ENCODE measurements at places on chromosomes 16 and 17.

- no peak for DNase-seq
Measured at GRCh38 chr16:72979974-72980373, 68.0 kb downstream of the ZFHX3 start.

GRCh38 chr16:29830774-29831173 is 10.5 kb downstream of the MVP start:
- no peak for DNase-seq

DNA sequence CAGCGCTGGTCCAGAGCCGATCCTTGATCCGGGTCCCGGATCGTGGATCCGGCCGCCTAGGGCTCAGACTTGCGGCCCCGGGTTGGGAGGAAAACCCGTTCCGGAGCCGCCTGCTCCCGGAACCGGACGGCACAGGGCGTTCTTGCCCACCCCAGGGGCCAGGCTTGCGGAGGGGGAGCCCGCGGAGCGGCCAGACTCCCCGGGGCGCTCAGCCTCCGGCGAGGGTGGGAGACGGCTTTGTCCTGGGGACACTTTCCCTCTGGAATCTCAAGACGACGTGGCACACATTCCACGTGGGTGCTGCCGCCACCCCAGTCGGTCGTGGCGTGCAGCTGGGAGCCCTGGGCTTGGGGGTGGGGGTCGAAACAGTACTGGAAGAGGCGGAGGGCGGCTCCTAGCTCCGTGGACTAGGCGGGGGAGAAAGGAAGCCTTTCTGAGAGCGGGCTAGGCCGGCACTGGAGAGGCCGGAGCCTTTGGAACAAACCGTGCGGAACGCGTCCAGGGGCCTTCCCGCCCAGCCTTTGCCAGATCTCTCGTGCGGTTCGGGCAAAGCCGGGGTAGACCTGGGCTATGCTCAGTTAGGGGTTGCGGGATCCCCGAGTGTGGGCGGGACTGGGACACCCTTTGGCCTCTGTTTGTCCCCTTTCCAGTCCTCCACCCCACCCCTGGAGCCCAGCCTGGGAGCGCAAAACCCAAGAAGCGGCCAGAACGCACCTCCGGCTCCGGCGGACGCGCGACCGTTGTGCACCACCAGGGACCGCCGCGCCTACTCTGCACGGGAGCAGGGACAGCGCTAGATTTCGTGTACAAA is 26.5 kb downstream of the SREBF1 start:
- DNase-seq: peak; percentile 80

DNA sequence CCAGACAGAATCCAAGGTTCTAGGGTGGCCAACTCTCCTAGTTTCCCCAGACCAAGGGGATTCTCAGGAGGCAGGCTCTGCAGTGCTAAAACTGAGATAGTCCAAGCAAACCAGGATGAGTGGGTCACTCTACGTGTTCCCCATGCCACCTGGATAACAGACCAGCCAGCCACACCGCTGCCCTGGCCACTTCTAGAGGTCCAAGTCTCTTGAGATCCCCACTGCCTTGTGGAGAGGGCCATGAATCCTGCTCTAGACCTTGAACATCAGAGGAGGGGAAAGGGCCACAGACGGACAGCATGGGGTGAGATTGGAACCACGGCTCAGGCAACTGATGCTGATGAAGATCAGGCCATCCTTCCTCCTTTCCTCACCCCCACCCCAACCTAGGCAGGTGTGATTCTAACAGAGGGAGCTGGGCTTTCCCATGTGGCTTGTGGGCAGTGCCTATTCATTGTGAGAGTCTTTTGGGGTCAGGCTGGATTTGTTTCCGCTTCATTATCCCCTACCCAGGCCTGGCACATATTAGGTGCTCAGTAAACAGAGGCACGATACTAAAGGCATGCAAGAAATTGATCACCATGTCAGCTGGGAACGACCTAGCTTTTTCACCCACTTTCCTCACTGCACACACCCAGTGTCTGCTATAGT is 16.8 kb upstream of the TVP23A start:
- DNase-seq: no peak

DNA sequence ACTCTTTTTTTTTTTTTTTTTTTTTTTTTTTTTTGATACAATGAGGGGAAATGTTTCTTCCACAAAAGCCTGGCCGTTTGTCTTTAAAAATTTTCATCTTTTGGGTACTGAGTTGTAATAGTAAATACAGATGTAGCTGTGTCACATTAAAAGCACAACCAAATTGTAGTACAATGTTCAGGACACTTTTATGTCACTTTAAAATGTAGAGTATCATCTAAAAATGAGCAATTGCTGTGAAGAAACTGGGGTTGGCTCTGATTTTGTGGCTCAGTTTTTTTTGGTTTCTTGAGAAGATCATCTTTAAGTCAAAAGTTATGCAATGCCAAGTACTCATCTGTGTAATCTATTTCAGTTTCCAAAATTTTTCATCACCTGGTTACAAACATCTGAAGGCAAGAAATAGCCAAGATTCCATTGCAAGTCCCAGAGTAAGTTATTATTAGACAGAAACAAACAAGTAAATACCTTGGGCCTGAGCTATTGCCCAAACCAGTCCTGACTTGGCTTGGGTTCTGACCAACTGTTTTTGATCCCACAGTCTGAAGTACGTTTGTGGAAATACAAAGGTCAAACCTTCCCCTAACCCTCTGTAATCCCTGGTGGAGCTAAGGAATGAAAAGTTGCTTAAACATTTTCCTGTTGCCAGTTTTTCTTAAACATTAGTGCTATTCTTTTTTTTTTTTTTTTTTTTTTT is 717.2 kb downstream of the WWOX start:
- no peak for DNase-seq

- no peak for DNase-seq
Measured at GRCh38 chr17:59161477-59161876, 5.9 kb downstream of the PRR11 start.

Data from GM03348 (cell line).